ENCODE measurements at places on chromosomes 12 and 14. TPM values are rescaled to one million over a fixed set of nuclear protein-coding genes. Genes with fewer than 3 reads are reported as not detected.

Gene RFX4
- not detected for total RNA-seq

Gene SLCO1C1
- total RNA-seq: not detected

Gene TAS2R9
- total RNA-seq: not detected

Gene KHNYN
- total RNA-seq: 58.6 TPM

GRCh38 chr14:74858022-74858421 lies 17.9 kb downstream of the PROX2 start:
- no peak overlapping the region for H3K27ac ChIP-seq
- no peak overlapping the region for H3K4me3 ChIP-seq
- DNase-seq: no peak
- H3K4me1 ChIP-seq: no peaks in the 10 kb centered on the region
